Hematopoietic multipotent progenitor cell treated with erythropoietin and hydrocortisone succinate and interleukin-3 and kit ligand, for 8 days (in vitro differentiated cells): ENCODE measurements at places on chromosomes 4 and X.

GRCh38 chr4:127698789-127699200 lies 31.4 kb upstream of the SLC25A31 start:
- no peak for DNase-seq

DNA sequence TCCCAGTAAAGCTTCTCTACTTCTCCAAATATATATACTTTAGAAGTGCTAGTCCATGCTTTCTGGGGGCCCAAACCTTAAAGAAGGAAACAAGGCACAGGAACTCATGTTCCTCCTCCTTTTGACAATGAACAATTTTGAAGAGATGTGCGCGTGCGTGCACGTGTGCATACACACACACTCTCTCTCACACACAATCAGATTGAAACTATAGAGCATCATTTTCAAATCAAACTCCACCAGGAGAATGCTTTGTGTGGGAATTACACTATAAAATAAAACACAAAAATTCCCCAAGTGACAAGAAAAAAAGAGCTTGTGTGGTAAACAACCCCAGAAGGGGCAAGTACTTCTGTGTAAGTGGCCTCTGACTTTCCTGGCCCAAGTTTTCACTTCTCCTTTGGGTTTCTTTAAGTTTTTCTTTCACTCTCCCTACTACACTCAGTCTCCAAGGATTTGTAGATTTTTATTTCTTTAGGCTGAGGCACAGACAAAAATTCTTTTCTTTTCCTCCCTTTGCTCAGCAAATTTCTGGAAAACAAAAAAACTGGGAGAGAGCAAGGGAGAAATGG lies 46.6 kb upstream of the SHISA3 start:
- DNase-seq = no peak

GRCh38 chrX:134886002-134886596 lies 104.7 kb upstream of the SMIM10 start:
- no peak for DNase-seq

DNA sequence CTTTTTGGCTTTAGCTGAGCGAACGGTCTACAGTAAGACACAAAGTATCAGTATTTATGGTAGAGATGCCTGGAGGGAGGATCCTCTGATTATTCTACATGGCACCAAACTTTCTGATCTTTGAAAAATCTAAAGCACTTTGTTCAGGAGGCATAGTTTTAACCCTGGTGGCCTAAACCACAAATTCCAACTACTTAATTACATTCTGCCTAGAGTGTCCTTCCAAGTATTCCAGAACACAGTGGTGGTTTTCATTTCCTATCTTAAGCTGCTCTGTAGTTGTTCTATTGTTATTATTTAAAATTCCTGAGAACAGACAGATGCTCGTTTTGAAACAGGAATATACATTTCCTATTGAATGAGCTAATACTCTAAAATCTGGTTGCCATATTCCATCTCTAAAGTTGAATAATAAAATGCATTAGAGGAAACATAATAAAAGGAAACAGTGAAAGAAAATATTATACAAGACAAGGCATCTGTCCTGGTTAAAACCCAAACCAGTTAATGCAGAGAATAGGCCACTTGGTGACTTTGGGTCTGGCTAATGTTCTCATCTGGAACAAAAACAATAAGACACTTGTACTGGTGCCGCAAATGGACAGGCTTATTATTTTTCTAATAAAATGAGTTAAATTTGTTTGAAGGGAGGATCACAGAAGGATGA lies 657.4 kb downstream of the SPRY1 start:
- DNase-seq = no peak

GRCh38 chrX:47030339-47030738 lies 47.9 kb upstream of the RGN start:
- peak; percentile 74 for DNase-seq

GRCh38 chr4:63583007-63583406 lies 826.2 kb downstream of the TECRL start:
- no peak for DNase-seq

GRCh38 chrX:33339219-33339618 lies 127.9 kb upstream of the DMD start:
- DNase-seq = no peak

- no peak for DNase-seq
Measured at GRCh38 chrX:105323928-105324327, 103.4 kb upstream of the TEX13A start.

DNA sequence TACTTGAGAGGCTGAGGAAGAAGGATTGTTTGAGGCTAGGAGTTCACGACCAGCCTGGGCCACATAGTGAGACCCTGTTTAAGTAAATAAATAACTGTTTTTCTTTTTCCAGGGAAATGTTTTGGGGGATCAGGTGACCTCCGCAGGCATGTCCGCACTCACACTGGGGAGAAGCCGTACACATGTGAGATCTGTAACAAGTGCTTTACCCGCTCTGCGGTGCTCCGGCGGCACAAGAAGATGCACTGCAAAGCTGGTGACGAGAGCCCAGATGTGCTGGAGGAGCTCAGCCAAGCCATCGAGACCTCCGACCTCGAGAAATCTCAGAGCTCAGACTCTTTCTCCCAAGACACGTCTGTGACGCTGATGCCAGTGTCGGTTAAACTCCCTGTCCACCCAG lies 30.5 kb downstream of the ZBTB49 start:
- DNase-seq = no peak

DNA sequence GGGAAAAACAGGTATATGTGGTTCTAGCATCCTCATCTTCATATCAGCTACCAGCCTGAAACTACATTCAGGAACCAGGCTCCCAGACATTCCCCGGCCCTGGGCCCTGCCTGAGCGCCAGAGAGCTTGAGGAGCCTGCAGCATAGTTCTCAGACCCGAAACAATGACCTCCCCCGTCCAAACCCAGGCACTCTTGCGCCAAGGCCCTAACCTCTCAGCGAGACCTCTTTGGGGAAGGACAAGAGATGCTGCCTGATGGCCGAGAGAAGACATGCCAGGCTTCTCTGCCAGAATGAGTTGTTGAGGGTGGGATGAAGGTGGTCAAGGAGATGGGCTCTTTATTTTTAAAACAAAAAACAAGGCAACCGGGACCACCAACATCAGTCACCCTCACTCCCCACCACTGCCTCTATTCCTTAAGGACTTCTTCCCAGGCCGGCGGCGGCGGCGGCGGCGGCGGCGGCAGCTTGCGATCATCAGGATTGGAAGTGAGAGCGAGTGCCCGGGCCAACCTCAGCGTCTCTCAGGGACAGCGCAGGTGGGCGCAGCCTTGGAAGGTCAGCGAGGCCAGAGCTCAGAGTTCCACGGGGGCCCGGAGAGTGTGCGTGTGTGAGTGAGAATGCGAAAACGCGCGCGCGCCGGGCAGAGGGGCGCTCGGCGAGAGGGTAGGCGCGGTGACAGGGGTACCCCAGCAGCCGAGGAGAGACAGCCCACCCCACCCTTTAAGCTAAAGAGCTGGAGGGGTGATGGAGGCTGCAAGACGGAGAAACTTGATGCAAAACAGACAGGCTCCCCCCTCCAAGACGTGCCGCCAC lies 601 bp downstream of the INPP4B start:
- DNase-seq = no peak

DNA sequence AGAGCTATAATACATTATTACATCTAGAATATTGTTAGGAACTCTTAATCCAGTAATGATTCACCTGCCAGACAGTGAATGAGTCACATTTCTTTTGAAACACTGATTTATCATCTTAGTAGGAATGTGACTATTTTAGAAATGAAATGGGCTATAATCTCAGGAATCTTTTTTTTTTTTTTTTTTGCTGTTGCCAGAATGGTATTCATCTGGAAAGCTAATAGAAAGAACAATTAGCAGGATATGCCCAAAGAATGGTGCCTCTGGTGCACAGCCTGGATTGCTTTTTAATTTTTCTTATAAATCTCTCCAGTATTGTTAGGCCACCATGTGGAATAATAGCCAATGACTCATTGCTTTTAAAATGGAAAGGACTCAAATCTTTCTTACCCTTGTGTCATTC lies 181.1 kb upstream of the SMIM31 start:
- no peak for DNase-seq

GRCh38 chr4:124940387-124940786 lies 227.9 kb upstream of the ANKRD50 start:
- DNase-seq = no peak

DNA sequence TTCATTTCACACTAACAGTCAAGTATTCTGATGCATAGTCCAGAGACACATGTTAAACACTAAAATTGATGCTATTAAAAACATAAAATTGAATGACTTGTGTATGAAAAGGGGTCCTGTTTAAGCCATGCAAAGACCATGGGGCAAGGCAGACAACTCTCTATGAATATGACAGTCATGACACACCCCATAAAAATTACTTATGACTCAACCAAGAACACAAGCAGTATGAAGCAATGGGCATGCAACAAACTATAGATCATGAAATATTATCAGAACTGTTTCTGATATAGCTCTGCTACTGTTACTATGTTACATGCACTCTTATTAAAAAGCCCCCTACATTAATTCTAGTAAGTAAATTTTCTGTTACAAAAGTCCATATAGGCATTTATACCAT lies 57.5 kb upstream of the ZCCHC13 start:
- no peak for DNase-seq

DNA sequence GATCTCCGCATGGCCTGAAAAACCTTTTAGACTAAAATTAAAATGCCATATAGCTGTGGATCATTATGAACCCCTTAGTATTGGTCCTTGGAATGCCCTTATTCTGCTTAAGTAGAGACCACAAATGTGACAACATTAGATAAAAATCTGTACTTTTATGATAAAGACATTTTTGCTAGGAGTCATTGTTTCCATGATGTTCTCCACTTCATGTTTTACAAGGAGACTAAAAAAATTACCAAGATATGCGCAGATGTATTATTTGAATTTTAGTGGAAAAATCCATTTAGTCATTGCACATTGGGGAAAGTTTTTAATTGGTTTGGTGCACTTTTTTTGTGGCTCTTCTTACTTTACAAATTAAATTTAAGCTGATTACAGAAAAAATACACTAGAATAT lies 85.1 kb upstream of the HPRT1 start:
- DNase-seq = peak; percentile 54

DNA sequence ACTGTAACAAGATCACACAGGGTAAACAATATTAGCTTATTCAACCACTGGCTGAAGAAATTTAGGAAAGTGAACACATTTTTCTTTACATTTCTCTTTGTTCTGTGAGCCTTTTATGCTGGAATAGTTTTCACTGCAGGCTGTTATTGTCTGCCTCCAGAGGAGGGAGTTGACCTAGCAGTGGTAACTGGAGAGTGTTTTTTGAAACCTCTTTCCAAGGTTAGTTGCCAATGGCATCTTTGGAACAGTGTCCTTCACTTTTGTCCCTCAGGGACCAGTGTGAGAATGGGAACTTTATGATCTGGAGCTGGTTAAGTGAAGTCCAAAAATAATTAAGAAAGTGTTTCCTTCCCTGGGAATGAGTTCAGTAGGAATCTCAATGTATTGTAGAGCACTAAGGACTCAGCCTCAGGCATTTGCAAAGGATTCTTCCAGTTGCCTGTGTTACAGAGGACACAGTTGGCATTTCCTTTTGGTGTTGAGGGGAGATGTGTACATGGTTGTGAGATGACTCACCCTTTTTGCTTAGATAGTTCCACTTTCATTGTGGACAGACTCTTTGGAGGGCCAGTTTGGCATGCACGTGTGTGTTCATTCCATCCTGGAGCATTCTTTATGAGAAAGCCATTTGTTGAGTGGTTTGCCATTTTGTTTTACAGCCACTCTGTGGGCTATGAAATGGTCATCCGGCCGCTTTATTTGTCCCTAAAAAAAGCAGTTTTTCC lies 61.3 kb downstream of the AR start:
- DNase-seq = no peak

DNA sequence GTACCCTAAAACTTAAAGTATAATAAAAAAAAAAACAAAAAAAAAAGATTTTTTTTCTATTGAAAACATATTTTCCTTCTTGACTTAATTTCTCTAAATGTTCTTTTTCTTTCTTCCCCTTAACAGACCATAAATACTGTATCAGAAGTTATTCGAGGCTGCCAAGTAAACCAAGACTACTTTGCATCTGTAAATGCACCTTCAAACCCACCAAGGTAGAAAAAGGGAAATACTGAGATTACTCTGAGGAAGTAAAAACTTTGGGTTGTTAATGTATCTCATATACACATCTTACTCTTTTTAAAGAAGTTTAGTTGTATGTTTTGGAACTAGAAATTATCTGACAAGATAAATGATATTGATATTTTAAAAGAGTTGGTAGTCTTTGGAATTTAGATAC lies 65.6 kb downstream of the USO1 start:
- DNase-seq = no peak

DNA sequence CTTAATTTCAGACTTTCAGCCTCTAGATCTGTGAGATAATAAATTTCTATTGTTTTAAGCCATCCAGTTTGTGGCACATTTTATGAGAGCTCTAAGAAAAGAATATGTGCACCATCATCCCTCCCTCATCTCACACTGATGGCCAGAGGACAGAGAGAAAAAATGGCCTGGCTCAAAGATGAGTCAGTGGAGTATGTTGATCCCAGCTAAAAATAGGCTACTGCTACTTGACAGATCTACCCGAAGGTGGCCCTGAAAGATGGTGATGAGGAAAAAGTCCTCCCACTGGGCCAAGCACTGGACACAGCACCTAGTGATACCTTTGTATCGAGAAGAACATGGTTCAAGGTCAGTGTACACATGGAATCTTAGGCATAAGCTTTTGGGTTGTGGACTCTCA lies 38.2 kb upstream of the DCTD start:
- DNase-seq = no peak

GRCh38 chrX:71938371-71938770 lies 27.7 kb downstream of the NHSL2 start:
- DNase-seq = no peak

GRCh38 chrX:47146936-47147859 lies 2.2 kb downstream of the RBM10 start:
- DNase-seq = no peak

- no peak for DNase-seq
Measured at GRCh38 chr4:157048248-157048647, 27.7 kb upstream of the GLRB start.

GRCh38 chr4:47185761-47186160 lies 154.4 kb downstream of the GABRB1 start:
- no peak for DNase-seq

DNA sequence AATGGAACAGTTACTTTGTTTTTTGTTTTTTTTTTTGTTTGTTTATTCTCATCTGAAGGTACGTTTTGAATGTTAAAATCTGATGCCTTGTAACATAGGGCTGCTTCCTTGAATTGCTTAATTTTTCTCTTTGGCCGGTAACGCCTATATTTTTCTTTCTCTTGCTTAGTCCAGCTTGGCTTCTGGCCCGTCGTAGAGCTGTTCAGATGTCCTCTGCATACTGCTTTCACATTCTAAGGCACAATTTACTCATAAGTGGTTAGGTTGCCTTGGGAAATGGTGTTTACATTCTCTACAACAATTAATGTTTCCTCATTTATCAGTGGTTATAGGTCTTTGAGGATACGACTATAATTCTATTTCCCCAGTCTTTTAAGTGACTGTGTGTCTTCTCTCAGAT lies 7.9 kb downstream of the NONO start:
- DNase-seq = no peak

DNA sequence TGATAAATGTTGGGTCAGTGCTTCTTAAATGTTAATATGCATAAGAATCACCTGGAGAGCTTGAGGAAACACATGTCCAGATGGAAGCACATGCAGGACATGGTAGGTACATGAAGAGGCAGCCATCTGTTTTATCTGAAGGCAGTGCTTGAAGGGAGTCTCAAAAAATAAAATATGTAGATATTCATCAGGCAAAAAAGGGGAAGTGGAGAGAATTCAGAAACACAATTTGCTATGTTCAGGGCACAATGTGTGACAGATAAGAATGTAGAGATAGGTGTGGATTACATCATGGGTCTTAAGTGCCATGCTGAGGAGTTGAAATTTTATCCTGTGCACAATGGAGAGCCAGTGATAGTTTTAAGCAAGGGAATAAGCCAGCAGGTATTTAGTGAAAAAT lies 59.6 kb upstream of the CASK start:
- DNase-seq = peak; percentile 17

- peak; percentile 75 for DNase-seq
Measured at GRCh38 chr4:139666735-139667281, 1.2 kb downstream of the MGST2 start.
